ENCODE measurements at places on chromosomes 16 and 17.

DNA sequence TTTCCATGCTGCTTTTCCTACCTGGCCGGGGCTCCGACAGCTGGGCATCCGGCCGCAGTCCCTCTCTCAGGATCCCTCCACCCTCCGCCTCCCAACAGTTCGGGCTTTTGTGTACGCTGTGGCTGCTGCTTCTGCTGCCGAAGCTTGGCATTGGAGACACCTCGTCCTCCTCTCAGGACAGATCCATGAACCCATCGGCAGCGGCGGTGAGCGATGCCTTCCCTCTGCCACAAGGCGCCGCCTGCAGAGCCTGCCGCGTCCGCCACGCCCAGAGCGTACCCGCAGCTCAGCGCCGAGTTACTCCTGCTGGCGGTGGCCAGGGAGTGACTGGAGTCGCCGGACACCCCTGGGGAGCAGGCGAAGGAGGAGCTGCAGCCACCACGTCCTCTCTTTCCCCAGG lies 2032.8 kb downstream of the TP53TG3F start:
- DNase-seq: no peak

DNA sequence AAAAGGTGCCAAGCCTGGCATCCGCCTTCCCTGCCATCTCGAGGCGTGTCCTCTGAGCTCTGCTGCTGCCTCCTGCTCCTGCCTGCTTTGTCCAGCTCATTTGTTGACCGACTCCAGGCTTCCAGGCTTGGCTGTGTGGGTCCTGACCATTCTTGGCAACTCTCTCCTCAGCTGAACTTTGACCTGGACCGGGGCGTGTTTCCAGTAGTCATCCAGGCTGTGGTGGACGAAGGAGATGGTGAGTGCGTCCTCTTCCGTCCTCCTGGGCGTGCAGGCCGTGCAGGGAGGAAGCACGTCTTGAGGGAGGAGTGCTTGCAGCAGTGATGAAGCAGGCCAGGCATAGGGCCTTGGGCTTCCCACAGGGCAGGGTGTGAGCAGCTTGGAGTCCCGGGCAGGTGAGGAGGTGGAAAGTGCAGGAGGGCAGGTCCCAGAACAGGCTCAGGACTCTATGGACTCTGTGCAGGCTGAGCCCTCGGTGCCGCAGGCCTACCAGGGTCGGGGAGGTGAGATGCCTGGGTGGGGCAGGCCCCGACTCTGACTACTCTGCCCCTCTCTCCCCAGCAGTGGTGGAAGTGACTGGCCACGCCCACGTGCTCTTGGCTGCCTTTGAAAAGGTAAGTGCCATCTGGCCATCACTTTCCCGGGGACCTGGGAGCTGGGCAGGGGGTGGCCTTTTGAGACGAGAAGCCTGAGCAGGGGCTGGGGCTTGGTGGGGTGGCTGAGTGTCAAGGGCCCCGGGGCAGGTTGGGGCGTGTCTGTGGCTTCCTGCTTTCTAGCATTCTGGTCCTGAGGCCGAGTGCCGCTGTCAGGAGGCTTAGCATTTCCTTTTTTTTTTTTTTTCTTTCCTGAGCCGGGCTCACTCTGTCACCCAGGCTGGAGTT lies 28.6 kb upstream of the NUDT16L1 start:
- DNase-seq: peak; percentile 68

- DNase-seq: peak; percentile 71
Measured at GRCh38 chr17:1108765-1109605, 70.8 kb downstream of the ABR start.

DNA sequence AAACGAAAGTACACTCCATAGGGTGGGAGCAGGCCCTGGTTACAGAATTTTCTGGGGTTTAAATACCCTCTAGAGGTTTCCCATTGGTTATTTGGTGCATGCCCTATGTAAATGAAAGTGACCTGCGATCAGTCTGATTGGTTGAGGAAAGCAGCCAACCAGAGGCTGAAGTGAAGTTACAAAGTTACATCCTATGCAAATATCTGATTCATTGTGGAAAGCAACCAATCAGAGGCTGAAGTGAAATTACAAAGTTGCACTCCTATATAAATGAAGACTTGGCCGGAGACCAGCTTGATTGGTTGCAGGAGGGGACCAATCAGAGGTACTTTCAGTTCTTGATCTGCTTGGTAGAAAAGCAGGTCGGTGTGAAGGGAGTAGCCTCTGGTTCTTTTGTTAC lies 24.4 kb downstream of the NAA60 start:
- DNase-seq: no peak

DNA sequence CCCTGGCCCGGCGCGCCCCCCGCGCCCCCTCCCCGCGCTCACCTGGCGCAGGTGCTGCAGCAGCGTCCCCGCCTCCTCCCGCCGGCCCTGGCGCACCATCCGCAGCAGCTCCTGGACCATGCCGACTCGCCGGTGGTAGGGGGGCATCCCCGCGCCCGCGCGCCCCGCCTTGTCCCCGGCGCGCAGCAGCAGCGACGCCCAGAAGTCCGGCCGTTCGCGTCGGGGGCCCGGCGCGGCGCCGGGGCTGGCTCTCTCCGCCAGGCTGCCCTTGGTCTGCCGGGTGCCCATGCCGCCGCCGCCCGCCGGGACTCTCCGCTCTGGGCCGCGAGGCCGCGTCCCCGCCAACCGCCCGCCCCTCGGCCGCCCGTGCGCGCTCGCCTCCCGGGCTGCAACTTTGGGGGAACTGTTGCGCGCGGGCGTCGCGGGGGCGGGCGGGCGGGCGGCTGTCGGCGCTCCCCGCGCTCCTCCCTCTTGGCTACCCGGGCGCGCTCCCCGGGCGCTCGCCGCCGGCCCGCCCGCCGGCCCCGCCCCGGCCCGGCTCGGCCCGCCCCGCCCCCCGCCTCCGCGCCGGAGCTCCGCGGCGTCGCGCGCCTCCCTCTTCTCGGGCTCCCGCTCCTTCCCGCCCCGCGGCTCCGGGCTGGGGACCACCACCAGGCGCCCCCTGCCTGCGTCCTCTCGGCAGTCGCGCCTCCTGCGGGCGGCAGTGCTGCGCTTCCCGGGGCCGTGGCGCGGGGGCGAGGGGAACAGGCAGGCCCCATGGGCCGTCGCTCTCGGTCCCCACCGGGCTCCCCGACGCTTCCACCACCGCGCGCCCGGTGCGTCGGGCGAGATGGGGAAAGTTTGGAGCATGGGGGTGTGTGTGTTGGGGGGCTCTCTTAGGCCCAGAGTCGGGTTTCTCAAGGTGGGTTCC lies at the start of gene LRRC75A:
LRRC75A (minus strand) TSS at position 491 of the 910 bp plus-strand sequence; CDS start at position 288, 203 bp downstream.
- peak; percentile 34 for DNase-seq

- DNase-seq: no peak
Measured at GRCh38 chr16:86285938-86286921, 224.1 kb upstream of the FOXF1 start.

DNA sequence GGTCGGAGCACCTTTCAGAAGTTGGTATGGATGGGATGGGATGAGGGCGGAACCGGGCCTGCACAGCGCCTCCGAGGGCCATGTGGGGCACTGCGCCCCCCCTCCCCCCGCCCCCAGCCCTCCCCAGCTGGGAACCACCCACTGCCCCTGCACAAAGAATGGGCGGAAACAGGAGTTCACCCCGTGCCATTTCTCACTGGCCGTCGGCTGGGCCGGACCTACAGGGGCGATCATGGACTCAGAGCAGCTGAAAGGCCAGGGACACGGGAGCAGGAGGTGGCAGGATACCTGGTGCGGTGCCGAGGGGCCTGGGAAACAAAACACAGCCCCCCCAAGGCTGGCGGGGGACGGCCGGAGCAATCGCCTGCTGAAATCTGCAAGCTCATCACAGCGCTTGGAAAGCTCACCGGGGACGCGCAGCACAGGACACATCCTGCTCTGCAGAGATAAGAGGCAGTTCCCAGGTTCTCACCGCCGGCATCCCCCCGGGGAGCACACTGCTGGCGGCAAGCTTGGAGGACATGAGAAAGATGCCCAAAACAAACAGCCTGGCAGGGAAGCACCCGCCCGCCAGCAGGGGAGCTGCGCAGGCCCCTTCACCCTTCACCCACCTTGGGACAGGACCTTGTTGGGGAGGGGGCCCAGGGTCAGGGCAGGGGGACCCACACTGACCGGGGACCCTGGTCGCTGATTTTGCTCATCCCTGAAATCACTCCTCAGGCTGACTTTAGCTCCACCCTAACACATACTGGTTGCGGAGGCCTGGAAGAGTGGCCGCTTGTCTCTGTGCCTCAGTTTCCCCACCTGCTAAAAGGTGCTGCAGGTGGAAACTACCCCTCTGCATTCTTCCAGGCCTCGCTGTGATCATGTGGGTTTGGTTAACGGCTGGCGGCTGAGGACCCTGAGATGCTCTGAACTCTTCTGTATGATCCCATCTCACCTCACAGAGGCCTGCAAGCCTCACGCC lies 263.9 kb downstream of the C16orf95 start:
- no peak for DNase-seq

GRCh38 chr17:67517325-67517724 lies 140.2 kb downstream of the PITPNC1 start:
- no peak for DNase-seq

DNA sequence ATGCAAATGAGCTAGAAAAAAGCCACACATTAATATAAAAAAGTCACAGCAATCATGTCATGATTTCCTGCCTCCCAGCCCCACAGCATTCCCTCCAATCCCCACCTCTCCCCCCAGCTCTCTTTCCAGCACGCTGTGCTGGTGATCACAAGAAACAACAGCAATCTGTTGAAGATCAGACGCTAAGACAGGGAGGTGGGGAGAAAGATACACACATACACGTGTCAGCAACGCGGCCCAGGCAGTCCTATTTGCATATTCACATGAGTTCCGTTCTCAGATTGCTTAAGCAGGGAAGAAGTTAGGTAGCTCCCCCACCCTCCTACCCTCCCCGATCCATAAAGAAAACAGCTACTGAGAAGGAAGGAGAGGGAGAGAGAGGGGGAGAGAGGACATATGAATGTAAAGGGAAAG lies 405.5 kb upstream of the PSMD7 start:
- no peak for DNase-seq

- DNase-seq: no peak
Measured at GRCh38 chr17:77735081-77735565, 223.4 kb upstream of the TNRC6C start.

DNA sequence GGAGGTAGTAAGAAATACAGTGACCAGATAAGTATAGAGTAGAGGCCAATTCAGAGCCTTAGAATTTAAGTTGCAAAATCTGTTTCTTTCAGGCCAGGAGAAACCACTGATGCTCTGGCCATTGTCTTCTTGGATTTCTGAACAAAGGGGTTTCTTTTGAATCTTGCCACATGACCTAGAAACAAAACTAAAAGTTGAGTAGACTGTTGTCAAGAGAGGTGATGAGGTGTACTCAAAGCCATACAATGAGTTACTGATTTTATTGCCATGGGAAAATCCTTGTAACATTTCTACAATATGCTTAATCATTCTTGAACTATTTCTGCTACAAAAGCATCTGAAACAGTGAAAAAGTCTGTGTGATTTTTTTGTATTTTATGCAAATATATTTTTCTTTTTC lies 881.3 kb downstream of the CDH11 start:
- no peak for DNase-seq

Data from activated T-helper 2 cell treated with anti-CD3 and anti-CD28 coated beads, Interferon-gamma antibody, Interleukin-2, Interleukin-4, amounts not matched to agents 10 μg/mL and 5 μg/mL and 100 μg/mL, durations not matched to agents 14 hours and 24 hours and 36 hours (primary cell).